CD4-positive, alpha-beta T cell (primary cell): ENCODE measurements at places on chromosomes 5 and 9.

- no peak for DNase-seq
Measured at GRCh38 chr9:124355941-124356744, 59.1 kb downstream of the PSMB7 start.

GRCh38 chr5:127518319-127518621 lies 830 bp downstream of the PRRC1 start:
- no peak for DNase-seq

- DNase-seq, result no peak
Measured at GRCh38 chr5:72273547-72273946, 46.5 kb downstream of the MRPS27 start.

DNA sequence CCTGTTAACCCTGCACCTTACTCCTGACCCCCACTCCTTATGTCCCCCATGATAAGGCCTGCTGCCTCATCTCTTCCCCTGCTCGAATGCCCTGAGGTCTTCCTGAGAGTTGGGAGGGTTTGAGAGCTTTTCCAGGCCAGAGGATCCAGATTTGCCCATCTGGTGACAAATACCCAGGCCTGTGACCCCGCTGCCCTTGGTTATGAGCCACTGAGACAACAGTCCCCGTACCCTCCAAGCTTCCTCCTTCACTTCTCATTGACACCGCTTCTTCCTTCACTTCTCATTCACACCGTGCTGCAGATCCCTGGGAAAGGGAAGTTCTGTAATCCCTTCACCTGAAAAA lies 593 bp downstream of the GM2A start:
- DNase-seq, result peak; percentile 34

GRCh38 chr5:15492545-15492944 lies 7.4 kb upstream of the FBXL7 start:
- DNase-seq, result no peak

- DNase-seq, result no peak
Measured at GRCh38 chr5:80686757-80687156, 32.0 kb upstream of the DHFR start.

GRCh38 chr5:54964405-54964804 lies 21.0 kb downstream of the ESM1 start:
- no peak for DNase-seq
